ENCODE measurements at places on chromosomes 12 and 14. TPM values are rescaled to one million over a fixed set of nuclear protein-coding genes. Genes with fewer than 3 reads are reported as not detected.

The KCNH5 gene
- 0.06 TPM for total RNA-seq

The LALBA gene
- not detected for total RNA-seq

The GPR84 gene
- not detected for total RNA-seq

The FOXN4 gene
- not detected for total RNA-seq

GRCh38 chr14:89920056-89920455 lies 34.5 kb downstream of the EFCAB11 start:
- H3K4me3 ChIP-seq: no peak overlapping the region
- no peak overlapping the region for H3K27ac ChIP-seq
- H3K4me1 ChIP-seq: no peaks in the 10 kb centered on the region
- no peak for DNase-seq

GRCh38 chr14:106166232-106166631 lies 639.8 kb downstream of the TMEM121 start:
- H3K4me1 ChIP-seq: no peaks in the 10 kb centered on the region

- H3K27ac ChIP-seq: no peak overlapping the region
- no peaks in the 10 kb centered on the region for H3K36me3 ChIP-seq
- no peak overlapping the region for H3K4me3 ChIP-seq
- H3K27me3 ChIP-seq: no peaks in the 10 kb centered on the region
Measured at GRCh38 chr12:123891516-123892179, 81.0 kb downstream of the CCDC92 start.

GRCh38 chr12:32033406-32033805 lies 73.2 kb upstream of the BICD1 start:
- DNase-seq: no peak
- no peak overlapping the region for H3K4me3 ChIP-seq
- H3K36me3 ChIP-seq: no peaks in the 10 kb centered on the region
- no peaks in the 10 kb centered on the region for H3K4me1 ChIP-seq
- H3K27ac ChIP-seq: no peak overlapping the region

- no peaks in the 10 kb centered on the region for H3K36me3 ChIP-seq
- no peaks in the 10 kb centered on the region for H3K27me3 ChIP-seq
- H3K27ac ChIP-seq: peak within 1 kb of the TSS; percentile 88
- H3K4me1 ChIP-seq: peaks cover 45% of the 10 kb centered on the region
Measured at GRCh38 chr14:93115821-93116675, at the start of gene ITPK1. ITPK1 (minus strand) TSS chr14:93115925; CDS start chr14:93115163, 762 bp downstream.

- peaks cover 3% of the 10 kb centered on the region for H3K27me3 ChIP-seq
- H3K27ac ChIP-seq: no peak overlapping the region
- no peaks in the 10 kb centered on the region for H3K4me1 ChIP-seq
Measured at GRCh38 chr12:132178316-132178715, 34.1 kb downstream of the NOC4L start.

DNA sequence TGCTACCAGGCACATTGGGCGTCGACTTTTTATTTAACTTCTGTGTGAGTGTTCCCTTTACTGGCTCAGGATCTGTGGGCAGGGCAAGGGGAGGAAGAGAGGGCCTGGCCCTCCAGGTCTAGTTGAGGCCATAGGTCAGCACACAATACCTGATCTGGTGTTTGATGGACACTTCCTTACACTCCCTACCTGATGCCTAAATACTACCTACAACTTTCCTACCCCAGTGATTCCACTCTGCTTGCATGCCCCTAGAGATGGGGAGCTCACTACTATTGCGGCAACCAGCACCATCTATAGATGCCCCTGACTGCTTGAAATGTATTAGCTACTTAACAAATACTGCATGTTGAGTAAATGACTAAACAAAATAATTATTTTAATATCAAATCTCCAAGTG lies 20.8 kb upstream of the BEGAIN start:
- H3K4me1 ChIP-seq: no peaks in the 10 kb centered on the region
- DNase-seq: no peak
- H3K36me3 ChIP-seq: no peaks in the 10 kb centered on the region
- no peaks in the 10 kb centered on the region for H3K27me3 ChIP-seq

DNA sequence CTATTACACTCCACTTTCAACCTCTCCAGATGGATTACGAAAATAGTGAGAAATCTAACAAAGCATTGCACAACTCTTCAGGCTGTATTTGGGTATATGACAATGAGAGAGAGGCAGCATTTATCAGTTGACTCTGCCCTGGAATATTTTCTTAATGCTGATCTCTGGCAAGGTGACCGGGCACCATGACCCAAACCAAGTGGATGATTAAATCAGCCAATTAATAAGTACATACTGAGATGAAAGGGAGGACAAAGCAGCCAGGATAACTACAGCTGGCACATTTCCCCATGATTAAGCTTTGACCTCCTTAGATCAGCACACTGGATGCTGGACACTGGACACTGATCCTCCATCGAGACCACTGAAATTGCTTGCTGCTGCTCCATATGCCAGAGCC lies 218.2 kb downstream of the ASCL1 start:
- no peak overlapping the region for H3K4me3 ChIP-seq
- no peaks in the 10 kb centered on the region for H3K27me3 ChIP-seq
- no peaks in the 10 kb centered on the region for H3K4me1 ChIP-seq
- H3K27ac ChIP-seq: no peak overlapping the region
- no peaks in the 10 kb centered on the region for H3K36me3 ChIP-seq
